ENCODE measurements at places on chromosomes 2 and 18.

DNA sequence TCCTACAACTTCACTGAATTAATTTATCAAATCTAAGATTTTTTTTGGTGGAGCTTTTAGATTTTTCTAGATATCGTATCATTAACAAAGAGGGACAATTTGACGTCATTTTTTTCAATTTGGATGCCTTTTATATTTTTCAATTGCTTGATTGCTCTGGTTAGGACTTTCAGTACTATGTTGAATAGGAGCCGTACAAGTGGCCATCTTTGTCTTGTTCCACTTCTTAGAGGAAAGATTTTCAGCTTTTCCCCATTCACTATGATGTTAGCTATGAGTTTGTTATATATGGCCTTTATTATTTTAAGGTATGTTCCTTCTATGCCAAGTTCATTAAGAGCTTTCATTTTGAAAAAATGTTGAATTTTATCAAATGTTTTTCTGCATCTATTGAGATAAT lies 86.4 kb upstream of the MYCN start:
- DNase-seq, result no peak

GRCh38 chr2:152766928-152767327 lies 48.5 kb downstream of the ARL6IP6 start:
- no peak for DNase-seq

GRCh38 chr18:8107426-8107825 lies 501.8 kb upstream of the RAB12 start:
- DNase-seq, result no peak

DNA sequence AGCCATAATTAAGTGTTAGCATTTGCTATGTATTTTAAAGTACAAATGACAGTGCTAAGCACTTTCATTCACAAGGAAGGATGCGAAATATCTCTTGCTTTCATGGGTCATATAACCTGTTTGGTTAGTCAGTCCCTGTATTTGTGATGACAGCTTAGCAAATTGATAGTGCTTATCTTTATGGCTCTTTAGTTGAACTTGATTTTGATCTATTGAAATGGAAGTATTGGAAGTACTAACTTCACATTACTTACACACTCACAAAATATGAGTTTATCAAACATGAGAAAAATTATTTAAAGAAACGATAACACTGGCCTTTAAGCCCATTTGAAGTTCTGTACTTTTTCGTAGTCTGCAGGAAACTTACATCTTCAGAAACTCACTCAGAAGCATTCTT lies 97.4 kb upstream of the NEUROD1 start:
- DNase-seq, result no peak

DNA sequence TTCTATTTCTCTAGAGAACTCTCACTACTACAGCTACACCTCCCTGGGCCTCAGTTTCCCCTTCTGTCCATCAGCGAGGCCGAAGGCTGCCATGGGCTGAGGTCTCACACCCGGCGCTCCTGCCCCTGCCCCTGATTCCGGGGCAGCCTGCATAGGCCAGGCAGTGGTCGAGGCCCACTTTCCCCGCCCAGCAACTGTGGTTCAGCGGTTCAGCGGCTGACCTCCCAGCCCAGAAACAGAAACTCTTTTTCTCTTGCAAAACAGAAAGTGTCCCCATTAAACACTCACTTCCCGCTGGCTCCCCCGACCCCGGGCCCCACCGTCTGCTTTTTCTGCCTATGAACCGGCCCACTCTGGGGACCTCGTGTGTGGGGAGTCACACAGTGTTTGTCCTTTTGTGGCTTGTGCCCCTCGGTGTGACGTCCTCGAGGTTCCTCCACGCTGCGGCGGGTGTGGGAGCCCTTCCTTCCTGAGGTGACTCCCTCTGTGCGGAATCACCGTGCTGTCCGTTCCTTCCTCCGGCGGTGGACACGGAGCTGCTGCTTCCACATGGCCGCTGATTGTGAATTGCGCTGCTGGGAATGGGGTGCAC lies 16.0 kb downstream of the PDCD1 start:
- DNase-seq, result peak; percentile 37

DNA sequence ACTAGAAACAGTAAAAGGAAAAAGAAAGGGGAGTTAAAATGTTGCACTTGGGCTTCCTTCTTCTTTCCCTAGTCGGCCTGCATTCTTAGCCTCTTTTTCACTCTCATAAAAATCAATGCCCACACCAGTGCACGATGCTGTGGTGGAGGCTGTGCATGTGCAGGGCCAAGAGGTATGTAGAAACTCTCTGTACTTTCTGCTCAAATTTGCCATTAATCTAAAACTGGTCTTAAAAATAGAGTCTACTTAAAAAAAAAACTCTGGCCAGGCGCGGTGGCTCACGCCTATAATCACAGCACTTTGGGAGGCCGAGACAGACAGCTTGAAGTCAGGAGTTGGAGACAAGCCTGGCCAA lies 11.1 kb downstream of the TRAPPC8 start:
- no peak for DNase-seq

DNA sequence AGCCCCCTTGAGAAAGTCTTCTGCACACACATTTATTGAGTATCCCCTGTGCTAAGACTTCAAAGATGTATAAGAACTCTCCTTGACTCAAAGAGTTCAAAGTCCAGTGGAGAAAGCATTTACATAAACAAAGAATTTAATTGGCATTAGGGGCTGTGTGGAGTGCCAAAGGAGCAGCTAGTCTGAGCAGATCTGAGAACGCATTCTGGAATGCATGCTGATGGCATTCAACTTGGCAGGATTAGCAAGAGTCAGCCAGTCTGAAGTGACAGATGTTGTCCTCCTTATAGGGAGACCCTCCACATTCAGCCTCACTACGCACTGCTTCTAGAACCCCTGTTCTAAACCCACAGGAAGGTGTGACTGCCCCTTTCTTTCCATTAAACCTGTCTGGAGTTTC lies 191.5 kb downstream of the RAD51AP2 start:
- no peak for DNase-seq

GRCh38 chr18:55443776-55444175 lies 144.2 kb downstream of the TCF4 start:
- DNase-seq, result no peak

GRCh38 chr2:151204756-151205155 lies 56.9 kb downstream of the RBM43 start:
- no peak for DNase-seq

- DNase-seq, result peak; percentile 1
Observed at GRCh38 chr18:67417864-67418523, 98.5 kb downstream of the DSEL start.

- DNase-seq, result no peak
Observed at GRCh38 chr2:230347659-230348305, 20.8 kb downstream of the SP140L start.

DNA sequence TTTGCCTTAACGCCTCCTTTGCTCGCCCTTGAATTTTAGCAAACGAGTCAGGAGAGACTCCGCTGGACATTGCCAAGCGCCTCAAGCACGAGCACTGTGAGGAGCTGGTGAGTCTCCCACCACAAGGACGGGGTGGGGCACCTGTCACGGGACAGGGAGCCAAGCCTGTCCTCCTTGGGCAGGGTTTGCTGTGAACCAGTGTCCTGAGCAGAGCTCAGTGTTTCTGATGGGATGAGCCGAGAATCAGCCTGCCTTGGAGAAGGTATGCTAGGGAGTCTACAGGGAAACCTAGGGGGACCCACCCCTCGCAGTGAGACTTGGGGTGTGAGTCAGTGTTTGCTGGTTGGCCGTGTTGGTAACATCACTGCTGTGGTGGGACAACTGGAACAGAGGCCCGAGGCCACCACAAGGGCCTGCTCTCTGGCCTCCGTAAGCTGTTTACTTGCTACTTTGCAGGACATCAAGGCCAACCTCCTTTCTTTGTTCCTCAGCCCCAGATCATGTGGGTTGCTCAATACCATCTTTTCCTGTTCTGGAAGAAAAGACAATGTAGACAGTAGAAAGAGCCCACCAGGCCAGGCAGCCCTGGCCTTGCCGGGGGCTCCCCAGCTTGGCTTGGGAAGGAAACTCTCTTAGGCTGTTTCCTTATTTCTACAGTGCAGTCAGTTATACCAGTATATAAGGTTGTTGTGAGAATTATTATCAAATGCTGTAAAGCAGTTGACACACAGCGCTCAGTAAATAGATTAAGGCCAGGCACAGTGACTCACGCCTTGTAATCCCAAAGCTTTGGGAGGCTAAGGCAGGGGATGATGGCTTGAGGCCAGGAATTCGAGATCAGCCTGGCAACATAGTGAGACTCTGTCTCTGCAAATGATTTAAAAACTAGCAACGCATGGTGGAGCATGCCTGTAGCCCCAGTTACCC lies 42.4 kb downstream of the ITGB1BP1 start:
- no peak for DNase-seq

- DNase-seq, result no peak
Observed at GRCh38 chr2:85682378-85682777, 11.8 kb upstream of the GNLY start.

DNA sequence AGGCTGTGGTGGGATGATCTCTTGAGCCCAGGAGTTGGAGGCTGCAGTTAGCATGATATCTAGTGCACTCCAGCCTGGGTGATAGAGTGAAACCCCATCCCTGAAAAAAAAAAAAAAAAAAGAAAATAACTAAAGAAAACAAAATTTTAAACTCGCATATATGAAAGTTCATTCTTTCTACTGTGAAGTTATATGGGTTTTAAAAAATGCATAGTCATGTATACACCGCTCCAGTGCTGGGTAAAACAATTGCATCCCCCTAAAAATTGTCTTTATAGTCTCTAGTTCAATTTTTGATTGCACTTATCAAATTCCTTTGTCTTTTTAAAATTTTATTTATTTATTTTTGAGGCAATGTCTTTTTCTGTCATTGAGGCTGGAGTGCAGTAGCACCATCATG lies 65.0 kb upstream of the ACYP2 start:
- DNase-seq, result no peak
